ENCODE measurements at places on chromosomes 16 and 17. TPM values are rescaled to one million over a fixed set of nuclear protein-coding genes. Genes with fewer than 3 reads are reported as not detected.

- H3K27ac ChIP-seq: no peak overlapping the region
- no peaks in the 10 kb centered on the region for H3K27me3 ChIP-seq
- H3K4me1 ChIP-seq: peaks cover 14% of the 10 kb centered on the region
- H3K36me3 ChIP-seq: no peaks in the 10 kb centered on the region
- DNase-seq: no peak
These were observed 32.6 kb upstream of the KIFC3 start for GRCh38 chr16:57834936-57835335.

- no peaks in the 10 kb centered on the region for H3K36me3 ChIP-seq
- DNase-seq: no peak
- no peak overlapping the region for H3K27ac ChIP-seq
These were observed 85.0 kb upstream of the MED9 start for GRCh38 chr17:17391668-17392370.

Gene JMJD6
- total RNA-seq: 36.1 TPM

Gene TEKT3
- total RNA-seq: not detected

DNA sequence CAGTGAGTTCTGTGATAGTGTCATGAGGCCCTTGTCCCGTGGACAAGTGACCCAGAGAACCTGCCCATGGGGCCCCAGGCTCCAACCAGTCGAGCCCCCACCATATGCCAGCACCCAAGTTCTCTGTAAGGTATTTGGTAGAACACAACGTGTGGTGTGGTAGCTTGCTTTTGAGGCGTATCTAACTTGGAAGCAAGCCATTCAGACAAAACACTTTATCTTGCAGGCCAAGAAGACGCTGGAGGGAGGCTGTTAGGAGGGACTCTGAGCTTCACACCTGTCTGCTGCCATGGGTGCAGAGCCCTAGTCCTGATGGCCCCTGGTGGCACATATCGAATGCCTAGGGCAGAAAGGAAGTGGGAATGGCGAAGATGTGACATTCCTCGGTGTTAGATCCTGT lies 1.6 kb downstream of the NDUFAF8 start:
- H3K27ac ChIP-seq: no peak overlapping the region
- peaks cover 27% of the 10 kb centered on the region for H3K4me1 ChIP-seq
- H3K4me3 ChIP-seq: no peak overlapping the region
- H3K36me3 ChIP-seq: peaks cover 6% of the 10 kb centered on the region

- H3K27ac ChIP-seq: no peak overlapping the region
- no peaks in the 10 kb centered on the region for H3K36me3 ChIP-seq
- no peak overlapping the region for H3K4me3 ChIP-seq
- DNase-seq: no peak
- H3K27me3 ChIP-seq: no peaks in the 10 kb centered on the region
These were observed 8.7 kb upstream of the KREMEN2 start for GRCh38 chr16:2955438-2955778.

Gene SOX8
- total RNA-seq: 5.7 TPM

Gene SCN4A
- total RNA-seq: not detected

GRCh38 chr16:72560617-72561016 lies 388.7 kb upstream of the PMFBP1 start:
- H3K36me3 ChIP-seq: no peaks in the 10 kb centered on the region
- H3K4me3 ChIP-seq: no peak overlapping the region
- no peak for DNase-seq
- no peaks in the 10 kb centered on the region for H3K4me1 ChIP-seq
- H3K27ac ChIP-seq: no peak overlapping the region

GRCh38 chr16:81029930-81030604 lies 5.6 kb upstream of the ATMIN start:
- H3K27me3 ChIP-seq: no peaks in the 10 kb centered on the region
- DNase-seq: no peak
- no peak overlapping the region for H3K27ac ChIP-seq
- no peaks in the 10 kb centered on the region for H3K36me3 ChIP-seq

GRCh38 chr16:81018496-81018895 lies 11.5 kb downstream of the CENPN start:
- no peak for DNase-seq
- H3K36me3 ChIP-seq: no peaks in the 10 kb centered on the region
- H3K27ac ChIP-seq: no peak overlapping the region
- H3K4me3 ChIP-seq: no peak overlapping the region
- no peaks in the 10 kb centered on the region for H3K4me1 ChIP-seq
- H3K27me3 ChIP-seq: no peaks in the 10 kb centered on the region

Gene KRTAP1-5
- not detected for total RNA-seq

- H3K27me3 ChIP-seq: no peaks in the 10 kb centered on the region
- H3K27ac ChIP-seq: no peak overlapping the region
- no peaks in the 10 kb centered on the region for H3K4me1 ChIP-seq
- H3K36me3 ChIP-seq: no peaks in the 10 kb centered on the region
These were observed 137.0 kb downstream of the KATNIP start for GRCh38 chr16:27686926-27687325.

Data from thoracic aorta (tissue), 2 donors.